ENCODE measurements at places on chromosomes 4 and X.

DNA sequence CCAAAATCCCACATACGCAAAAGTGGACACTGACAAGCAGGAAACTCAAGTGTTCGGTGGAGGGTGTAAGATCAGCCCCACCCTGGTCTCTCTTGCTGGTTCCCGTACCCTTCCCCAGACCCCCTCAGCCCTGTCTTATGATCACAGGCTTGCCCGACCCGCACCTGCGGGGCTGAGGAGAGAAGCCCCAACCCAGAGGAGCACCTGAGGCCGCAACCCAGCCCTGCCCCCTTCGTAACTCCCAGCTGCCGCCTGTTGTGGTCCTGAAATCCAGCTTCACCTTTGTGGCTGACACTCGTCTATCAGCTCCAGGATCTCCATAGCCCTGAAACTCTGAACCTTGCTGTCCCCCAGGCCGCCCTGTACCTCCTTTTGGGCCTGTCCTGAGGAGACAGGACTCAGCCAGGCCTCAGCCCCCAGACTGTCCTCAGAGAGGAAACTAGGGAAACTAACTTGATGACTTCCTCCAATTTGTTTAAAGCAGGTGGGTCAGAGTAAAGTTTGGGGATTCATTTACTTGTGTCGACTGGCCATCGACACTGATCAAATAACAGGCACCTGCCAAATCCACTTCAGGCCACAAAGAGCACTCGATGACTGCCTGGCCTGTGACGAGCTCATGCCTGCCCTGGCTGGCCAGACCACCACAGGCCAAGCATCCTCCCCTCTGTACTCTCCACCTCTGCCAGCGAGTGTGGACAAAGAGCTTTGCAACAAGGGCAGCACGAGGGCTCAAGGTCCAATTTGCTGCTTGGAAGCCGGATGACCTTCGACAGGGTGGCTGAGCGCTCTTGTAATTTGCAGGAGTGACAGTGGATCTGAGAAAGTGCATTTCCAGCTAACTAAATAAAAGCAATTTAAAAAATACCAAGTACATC is 19.3 kb downstream of the DCTD start:
- DNase-seq: no peak

- no peak for DNase-seq
These were observed 21.2 kb upstream of the DHRSX start for GRCh38 chrX:2521927-2522386.

GRCh38 chrX:68354879-68355628 is 78.2 kb downstream of the OPHN1 start:
- no peak for DNase-seq

DNA sequence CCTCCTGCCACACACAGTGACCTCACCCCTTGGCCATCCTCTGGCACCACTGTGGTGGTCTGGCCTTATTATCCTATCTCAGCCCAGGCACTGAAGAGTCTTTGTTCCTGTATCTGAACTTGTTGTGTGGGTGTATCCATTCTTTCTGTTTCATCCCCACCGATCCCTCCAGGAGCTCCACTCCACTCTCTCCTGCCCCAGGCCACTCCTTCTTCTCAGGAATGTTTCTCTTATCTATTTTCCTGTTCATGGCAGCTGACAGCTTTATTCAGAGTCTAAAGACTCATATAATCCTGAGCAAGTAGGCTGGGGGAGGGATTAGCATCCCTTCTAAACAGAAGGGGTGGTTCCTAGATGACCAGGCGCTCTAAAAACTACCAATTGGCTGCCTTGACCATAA is 150.0 kb downstream of the ANAPC10 start:
- no peak for DNase-seq

- no peak for DNase-seq
These were observed 1222.9 kb upstream of the PRKX start for GRCh38 chrX:4936315-4936714.

- DNase-seq: no peak
These were observed 54.1 kb downstream of the PPP2R2C start for GRCh38 chr4:6418193-6418755.

- DNase-seq: no peak
These were observed 890.6 kb downstream of the STPG2 start for GRCh38 chr4:97252615-97253154.

DNA sequence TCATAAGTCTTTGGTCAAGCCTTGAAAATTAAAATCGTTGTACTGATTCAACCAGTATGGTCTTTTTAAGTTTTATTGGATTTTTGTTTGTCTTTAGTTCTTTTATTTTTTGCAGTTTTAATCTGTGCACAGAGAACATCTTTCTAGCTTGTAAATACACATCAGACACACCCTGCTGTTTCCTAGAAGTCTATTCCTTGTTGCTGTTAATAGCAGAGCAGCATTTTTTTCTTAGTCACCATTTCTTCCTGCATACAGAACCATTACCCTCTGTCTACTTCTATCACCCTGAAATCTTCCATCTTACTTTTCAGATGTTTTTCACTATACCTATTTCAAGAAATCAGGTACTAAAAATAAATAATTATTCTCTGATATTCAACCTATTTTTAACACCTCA is 375.4 kb downstream of the GRID2 start:
- DNase-seq: no peak

- DNase-seq: no peak
These were observed 342.8 kb upstream of the NDST4 start for GRCh38 chr4:115456231-115456630.

DNA sequence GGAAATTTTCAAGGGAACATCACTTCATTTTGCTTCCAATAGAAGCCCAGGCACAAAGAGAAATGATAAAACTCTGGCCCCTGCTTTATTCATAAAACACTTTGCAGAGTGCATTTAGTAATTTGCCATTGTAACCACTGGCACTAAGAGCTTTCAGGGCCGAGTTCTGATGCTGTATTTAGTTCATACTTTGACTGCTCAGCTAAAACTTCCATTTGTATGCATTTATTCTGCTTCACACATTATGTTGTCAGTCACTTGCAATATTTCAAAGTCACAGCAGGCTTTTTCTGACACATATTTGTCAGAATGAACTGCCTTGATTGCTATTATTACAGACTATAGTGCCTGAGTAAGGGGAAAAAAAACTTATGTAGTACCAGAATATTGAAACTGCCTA is 174.3 kb upstream of the ATOH1 start:
- no peak for DNase-seq

DNA sequence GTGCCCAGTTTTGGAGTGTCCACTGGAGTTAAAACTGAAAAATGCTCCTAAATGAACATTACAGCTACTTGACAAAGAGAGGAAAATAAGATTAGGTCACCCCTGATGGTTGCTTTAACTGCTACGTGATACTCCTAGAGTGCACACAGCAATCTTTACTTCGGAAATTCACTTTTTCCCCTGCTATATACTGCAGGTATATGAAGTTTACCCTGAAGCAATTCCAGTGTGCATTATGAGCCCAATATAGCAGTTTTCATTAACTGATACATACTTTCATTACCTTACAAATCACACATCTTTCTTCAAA is 773 bp upstream of the ZNF827 start:
- no peak for DNase-seq

DNA sequence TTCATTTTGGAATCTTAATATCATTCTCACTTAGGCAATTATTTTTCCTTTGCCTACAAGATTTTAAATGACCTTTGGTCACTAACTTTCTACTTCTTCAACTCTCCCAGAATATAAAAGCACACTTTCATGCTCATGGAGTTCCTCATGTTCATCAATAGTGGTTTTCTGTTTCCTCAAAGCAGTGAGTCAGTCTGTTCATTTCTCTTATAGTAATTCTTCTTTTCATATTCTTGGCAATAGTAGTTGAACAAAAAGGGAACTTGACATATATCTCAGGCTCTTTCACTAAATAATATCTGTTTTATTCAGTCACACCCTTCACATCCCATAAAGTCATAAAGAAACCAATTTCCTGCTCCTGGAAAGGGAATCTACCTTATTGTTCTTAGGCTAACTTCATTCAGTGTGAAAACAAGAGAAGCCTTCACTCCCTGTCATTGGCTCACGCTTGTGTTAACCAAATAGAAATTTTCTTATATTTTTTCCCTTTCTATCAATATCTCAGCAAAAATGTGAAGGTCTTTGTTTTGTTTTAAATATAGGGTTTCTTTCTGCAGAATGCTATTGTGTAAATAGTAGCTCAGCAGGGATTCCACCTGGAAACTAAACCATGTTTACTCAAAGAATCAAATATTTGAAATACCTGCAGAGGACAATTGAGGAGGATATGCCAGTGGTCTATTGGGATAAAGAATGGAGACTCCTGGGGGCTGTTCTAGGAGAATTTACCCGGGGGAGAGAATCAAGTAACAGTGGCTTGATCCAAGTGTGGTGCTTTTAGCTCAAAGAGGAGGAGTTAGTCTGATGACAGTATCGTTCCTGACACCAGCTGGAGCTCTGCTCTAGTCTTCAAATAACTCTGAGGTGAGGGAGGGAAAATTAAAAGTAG is 13.4 kb upstream of the TNIP3 start:
- DNase-seq: no peak

GRCh38 chrX:154317391-154317995 is 21.9 kb downstream of the TKTL1 start:
- DNase-seq: no peak

DNA sequence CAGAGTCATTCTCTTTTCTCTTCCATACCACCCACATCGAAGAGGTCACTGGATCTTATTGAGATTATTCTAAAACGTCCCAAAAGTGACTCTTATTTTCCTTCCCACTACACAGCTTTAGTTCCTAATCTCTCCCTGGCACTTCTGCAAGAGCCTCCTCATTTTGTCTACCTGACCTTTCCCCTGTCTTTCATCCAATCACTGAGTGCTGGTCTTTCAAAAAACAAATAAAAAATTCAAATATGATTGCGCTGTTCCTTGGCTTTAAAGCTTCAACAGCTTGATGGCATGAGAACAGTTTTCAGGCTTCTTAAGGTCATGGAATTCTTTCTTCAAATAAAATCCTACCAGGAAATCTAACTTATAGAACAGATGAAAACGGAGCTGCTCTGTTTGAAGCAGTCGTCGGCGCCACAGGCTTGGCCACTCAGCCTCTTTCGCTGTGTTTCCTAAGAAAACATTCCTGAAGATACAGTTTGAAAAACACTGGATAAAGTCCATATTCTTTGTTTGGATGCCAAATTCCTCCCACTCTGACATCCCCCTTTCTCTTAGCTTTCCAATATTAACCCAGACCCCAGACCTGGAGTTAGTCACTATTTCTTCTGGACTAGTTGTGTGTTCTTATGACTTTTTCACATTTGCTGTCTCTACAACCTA is 12.5 kb downstream of the SYTL5 start:
- DNase-seq: no peak

GRCh38 chrX:120512222-120512621 is 43.1 kb upstream of the LAMP2 start:
- no peak for DNase-seq

- DNase-seq: no peak
These were observed 267.3 kb upstream of the GATB start for GRCh38 chr4:152028131-152028530.

DNA sequence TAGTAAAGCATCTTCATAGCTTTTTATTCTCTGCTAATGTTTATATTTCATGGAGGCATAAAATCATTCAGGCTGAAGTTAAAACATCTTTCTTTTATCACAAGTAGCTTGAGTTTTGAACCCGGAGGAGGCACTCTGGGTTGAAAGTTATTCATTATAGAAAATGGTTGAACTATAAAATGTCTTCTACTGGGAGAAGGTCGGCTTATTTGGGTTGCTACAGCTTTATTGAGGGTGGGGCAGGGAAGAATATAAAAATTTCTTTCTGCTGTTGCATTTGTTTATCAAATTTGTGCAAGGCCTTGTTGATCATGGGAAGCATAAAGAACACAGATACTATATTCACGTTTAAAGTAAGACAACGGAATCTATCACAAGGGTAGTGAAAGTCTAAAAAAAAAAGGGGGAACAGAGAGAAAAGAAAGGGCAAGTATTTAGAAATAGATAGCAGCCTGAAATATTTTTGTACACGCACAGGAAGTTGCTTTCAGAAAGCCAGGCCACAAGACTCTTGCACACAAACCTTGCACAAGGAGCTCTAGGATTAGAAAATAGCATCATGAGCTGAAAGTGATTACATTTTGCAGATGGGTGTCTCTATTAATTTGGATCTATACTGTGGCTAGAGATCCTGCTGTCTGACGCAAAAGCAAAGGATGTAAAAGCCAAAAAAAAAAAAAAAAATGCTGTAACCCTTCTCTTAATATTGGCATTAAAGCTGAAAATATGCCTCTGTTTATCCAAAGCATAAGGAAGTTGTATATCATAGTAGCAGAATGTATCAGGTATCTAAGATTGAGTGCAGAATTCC is 37.2 kb upstream of the FAM9C start:
- no peak for DNase-seq

- DNase-seq: no peak
These were observed 174.3 kb downstream of the GPM6A start for GRCh38 chr4:175637762-175638161.

- DNase-seq: no peak
These were observed 318.4 kb upstream of the GIMD1 start for GRCh38 chr4:106687026-106687425.

- no peak for DNase-seq
These were observed 55.4 kb upstream of the RASGEF1B start for GRCh38 chr4:81527115-81527514.

DNA sequence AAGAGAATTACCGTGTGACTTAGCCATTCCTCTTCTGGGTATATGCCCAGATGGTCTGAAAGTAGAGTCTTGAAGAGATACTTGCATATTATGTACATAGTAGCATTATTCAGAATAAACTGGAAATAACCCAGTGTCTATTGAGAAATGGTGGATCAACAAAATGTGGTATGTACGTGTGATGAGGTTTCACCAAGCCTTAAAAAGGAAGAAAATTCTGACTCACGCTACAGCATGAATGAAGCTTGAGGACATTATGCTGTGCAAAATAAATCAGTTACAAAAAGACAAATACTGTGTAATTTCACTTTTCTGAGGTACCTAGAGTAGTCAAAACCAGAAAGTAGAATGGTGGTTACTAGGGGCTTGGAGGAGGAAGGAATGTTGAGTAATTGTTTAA is 37.3 kb downstream of the GBA3 start:
- no peak for DNase-seq

GRCh38 chr4:2714918-2715317 is 41.2 kb downstream of the TNIP2 start:
- no peak for DNase-seq

DNA sequence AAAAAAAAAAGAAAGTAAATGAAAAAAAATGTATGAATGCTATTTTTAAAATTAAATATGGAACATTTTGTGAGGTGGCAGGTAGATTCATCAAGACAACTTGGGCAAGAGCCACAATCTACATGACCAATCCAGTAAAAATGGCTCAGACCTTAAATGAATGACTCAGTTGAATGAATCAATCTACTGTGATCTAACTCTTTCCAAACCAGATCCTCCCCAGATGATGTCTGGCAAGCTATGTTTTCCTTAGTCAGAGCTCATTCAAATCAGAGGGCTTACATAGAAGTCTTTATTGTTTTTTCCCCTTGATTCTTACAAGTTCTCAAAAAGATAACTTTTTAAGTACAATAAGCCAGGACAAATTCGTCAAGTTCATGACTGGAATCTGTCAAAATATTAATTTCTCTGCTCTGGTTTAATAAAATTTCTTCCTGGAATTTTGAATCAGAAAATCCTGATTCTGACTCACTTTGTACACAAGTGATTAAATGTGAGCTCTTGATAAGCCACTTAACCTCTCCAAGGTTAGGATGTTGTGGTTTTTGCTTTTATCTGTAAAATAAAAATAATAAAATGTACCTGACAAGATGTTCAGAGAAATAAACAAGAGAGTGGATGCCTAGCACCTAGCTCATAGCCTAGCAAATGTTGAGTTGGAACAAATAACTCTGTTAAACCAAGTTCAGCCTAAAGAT is 105.6 kb upstream of the SMIM31 start:
- no peak for DNase-seq

GRCh38 chrX:14359316-14359715 is 170.0 kb upstream of the GLRA2 start:
- no peak for DNase-seq
